ENCODE measurements at places on chromosomes 1 and 21.

GRCh38 chr1:175077356-175078030 is 9.9 kb downstream of the TNN start:
- no peak for DNase-seq

- no peak for DNase-seq
These were observed 61.6 kb upstream of the TENT5B start for GRCh38 chr1:27074175-27074780.

- DNase-seq = peak; percentile 2
These were observed 301.7 kb upstream of the KAZN start for GRCh38 chr1:14296795-14297194.

- DNase-seq = no peak
These were observed 150.3 kb downstream of the TNFSF18 start for GRCh38 chr1:172900376-172900997.

GRCh38 chr1:152514715-152515433 is 592 bp downstream of the CRCT1 start:
- no peak for DNase-seq

GRCh38 chr1:114107474-114108435 is 45.9 kb downstream of the SYT6 start:
- DNase-seq = no peak

- DNase-seq = no peak
These were observed 84.1 kb downstream of the RIPK4 start for GRCh38 chr21:41682719-41683179.

DNA sequence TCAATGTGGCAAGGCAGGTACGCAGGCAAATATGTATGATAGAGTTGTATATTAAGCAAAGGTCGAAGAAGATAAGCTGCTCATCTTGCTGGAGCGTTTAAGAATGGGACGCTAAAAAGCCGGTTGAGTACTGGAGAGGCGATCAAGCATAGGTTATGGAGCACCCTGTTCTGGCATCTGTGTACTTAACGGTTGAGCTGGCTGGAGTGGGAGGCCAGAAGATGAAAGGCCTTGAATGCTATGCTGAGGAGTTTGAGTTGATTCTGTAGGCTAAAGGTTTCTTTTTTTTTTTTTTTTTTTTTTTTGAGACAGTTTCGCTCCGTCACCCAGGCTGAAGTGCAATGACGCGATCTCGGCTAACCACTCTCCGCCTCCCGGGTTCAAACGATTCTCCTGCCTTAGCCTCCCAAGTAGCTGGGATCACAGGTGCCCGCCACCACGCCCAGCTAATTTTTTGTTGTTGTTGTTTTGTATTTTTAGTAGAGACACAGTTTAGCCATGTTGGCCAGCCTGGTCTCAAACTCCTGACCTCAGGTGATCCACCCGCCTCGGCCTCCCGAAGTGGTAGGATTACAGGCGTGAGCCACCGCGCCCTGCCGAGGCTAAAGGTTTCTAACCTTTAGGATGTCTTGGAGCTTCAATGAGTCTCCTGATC is 850 bp upstream of the KHDC4 start:
- no peak for DNase-seq

DNA sequence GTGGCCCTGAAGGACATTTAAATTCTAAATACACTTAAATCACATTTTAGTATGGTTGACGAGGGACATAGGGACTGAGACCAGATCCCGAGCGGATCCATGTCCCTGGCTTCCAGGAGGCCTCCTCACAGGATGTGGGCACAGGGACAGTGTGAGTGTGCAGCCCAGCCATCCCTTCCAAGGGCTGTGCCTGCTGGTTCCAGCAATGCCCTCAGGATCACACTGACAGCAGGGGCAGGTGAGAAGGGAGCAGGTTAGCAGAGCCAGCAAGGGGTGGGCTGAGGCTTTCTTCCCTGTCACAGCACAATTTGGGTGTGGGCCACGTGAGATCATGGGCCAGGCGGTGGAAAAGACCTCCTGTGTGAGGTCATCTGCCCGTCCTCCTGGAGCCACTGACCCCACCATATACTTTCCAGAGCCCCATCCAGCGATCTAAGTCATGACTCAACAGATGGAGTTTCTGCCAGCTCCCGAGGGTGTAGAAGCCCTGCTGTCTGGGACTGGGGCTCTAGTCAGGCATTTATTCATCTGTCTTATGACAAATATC is 37.0 kb upstream of the PRSS38 start:
- DNase-seq = peak; percentile 71

DNA sequence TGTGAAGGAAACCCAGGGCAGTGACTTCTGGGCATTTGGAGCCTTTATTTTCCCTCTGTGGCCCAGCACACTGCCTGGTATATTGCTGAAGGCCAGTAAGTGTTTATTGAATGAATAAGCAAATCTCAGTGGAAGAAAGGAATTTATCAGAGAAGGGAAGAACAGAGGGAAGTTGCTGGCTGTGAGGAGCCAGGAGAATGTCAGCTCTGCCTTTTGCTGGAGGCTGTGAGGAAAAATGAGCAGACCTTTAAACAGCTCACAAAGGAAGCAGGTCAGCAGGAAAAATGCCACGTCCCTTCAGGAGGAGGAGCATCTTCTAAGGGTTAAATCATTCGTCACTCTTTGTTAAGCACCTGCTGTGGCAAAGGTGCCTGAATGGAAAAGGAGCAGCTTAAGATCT is 75.9 kb downstream of the GIPC2 start:
- no peak for DNase-seq

DNA sequence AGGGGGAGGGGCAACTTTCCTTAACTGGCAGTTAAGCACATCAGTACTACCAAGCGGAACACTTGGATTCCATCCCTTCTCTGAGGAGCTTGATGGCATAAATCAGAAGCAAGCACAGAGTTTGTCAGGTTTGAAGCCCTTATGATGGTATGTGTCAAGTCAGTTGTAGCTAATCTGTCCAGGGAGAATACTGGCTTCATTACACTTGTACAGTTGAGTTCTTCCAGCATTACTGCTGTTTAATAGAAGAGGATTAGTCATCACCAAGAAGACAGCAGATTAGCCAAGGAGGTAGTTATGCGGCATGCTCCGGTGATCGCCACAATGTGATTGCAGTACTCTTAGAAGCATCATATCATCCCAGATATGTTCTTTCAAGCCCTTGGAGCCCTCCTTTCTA is 2.1 kb upstream of the TDRD5 start:
- no peak for DNase-seq

DNA sequence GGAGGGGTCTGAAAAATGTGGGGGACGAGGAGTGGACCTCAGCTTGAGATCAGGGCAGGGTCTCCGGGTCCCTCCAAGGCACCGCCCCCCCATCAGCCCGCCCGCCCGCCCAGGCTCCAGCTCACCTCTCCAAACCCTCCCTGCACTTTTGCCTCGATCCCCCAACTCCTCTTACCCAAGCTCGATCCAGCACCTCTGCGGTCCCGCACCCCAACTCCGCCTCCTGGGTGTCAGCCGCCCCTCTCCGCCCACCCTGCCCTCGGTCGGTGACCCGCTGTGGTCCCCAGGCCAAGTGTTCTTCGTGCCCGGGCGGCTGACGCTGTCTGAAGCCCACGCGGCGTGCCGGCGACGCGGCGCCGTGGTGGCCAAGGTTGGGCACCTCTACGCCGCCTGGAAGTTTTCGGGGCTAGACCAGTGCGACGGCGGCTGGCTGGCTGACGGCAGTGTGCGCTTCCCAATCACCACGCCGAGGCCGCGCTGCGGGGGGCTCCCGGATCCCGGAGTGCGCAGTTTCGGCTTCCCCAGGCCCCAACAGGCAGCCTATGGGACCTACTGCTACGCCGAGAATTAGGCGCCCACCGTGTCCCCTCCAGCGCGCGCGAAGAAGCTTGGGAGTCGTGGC is 5.7 kb downstream of the HAPLN2 start:
- no peak for DNase-seq

DNA sequence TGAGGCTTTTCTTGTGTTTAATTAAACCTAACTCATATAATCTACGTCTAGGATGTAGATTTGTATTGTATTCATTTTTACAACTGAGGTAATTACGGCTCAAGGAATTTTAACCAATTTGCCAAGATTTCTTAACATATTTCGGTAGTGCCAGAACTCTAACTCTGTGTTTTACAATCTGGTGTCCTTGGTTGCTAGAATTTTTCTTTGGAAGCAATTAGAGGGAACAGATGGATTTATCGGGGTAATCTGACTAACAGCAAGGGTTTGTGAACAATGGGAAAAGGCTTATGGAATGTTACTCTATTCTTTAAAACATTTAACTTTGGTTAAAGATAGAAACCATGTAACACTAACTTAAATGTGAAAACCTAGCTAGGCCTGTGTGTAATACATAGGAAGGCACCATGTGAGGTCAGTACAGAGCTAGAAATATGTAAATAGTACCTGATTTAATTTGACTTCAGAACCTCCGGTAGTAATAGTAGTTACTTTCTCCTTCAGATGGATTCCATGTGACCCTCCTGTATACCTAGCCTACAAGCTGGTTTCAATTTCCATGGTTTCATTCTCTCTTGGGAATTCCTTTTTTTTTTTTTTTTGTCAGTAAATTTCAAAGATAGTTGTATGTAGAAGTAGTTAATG is 1.2 kb downstream of the MTF2 start:
- peak; percentile 87 for DNase-seq

DNA sequence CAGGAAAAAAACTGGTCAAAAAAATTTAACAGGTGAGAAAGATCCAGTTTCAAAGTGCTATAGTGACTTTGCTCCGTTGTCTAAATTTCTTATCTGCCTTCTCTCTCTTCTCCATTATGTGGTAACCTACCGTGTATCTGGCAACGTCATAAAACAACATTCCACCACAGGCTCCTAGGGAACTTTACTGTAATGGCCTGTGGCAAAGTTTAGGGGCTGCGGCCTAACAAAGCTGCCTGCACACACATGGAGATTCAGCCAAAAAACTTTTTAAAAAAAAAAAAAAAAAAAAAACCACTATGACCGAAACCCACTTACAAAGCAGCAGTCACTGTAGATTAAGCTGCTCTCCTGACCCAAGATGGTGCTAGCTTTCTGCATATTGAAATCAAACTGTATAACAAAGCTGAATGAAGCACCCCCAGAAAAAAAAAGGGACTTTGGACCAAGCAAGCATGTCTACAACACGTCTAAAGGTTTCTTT is 202.6 kb downstream of the SLC45A1 start:
- DNase-seq = no peak

GRCh38 chr1:33724348-33724747 is 139.5 kb upstream of the HMGB4 start:
- no peak for DNase-seq

DNA sequence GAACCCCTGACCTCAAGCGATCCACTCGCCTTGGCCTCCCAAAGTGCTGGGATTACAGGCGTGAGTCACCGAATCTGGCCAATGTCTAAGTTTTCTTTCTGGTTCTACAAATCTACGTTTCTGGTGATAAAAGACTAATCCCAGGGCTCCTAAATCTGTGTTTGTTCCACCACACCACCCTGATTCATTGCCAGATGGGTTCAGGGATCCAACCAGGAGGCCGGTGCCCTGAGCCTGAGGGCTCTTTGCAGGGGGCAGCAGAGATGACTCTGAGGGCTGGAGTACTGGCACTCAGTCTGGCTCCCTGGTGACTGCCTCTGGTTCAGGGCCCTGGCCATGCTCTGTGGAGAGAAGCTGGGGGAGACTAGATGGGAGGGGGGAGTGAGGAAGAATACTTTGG is 10.5 kb upstream of the OPRD1 start:
- no peak for DNase-seq

DNA sequence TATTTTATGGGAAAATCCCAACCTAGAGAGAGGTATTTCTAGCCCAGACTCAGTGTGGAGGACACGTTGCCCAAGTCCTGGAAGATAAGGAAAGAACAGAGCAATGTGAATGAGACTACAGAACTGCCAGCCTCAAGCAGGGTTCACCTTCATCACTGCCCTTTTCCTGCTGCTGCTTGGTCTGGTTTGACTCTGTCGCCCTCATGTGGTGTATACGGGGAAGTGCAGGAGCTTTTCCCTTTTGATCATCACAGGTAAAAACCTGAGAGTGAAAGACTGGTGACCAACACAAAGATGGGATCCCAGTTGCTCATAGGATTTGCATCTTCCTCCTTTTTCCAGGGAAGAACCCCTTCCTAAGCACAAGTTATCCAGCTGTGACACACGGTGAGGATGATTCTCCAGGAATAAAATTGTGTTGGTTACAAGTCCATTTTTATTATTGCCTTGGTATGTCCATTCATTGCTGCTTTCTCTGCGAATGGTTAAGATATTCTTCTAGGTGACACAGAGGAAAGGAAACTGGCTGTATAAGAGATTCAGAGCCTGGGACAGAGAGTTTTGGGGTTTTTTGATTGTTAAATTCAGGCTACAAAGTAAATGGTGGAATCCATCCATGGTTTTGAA is 89.5 kb upstream of the CD53 start:
- peak; percentile 63 for DNase-seq

DNA sequence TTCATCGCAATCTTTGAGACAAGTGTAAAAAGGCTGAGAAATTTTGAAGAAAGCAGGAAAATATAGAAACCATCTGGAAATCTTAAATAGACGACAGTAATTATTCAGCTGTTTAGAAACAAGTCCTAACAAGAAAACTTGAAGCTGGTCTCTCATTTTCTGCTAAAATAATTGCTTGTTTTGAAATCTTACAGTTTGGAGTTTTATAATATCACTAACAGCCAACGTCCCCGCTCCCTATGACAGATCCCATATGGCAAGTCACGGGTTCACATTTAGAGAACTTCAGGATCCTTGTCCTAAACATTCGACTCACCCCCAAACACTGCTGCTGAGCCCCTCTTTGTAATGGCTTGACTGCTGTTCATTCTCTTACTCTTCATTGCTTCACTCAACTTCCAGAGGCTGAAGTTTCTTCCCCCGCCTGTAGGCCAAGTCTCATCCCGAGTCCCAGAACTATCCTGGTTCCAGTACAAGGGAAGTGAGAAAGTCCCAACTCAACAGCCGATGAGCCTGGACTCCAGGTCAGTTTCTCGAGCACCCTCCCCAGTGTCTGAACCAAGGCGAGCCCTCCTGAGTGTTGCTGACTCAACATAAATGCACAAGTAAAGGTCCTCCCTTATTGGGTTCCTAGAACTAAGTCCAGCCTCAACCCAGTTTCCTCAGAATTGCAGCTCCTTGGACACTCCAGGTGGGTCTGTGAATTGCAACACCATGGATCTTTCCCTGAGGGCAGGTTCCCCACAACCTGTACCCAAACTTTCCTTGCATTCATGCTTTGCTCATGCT is 93.4 kb upstream of the BACE2 start:
- no peak for DNase-seq

- DNase-seq = peak; percentile 71
These were observed 93.7 kb downstream of the CTH start for GRCh38 chr1:70504821-70505193.

DNA sequence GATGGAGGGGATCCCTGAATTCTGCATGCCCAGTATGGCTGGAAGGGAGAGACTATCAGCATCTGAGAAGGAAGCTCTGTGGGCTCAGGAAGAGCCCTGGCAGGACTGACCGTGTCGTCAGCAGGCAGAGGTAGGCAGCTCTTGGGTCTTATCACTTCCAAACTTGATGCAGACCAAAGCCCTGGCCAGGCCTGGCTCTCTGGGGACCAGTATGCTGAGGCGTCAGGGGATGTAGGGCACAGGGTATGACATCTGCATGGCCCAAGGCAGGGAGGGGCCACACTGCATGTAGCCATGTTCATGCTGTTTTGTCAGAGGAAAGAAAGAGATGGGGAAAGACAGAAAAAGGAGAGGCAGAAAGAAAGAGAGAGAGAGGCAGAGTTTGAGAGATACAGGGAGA is 6.3 kb downstream of the FGR start:
- no peak for DNase-seq

GRCh38 chr1:46171871-46172270 is 3.0 kb upstream of the TSPAN1 start:
- no peak for DNase-seq

Data from fibroblast of the aortic adventitia (primary cell).